T-helper 1 cell (primary cell): ENCODE measurements at places on chromosomes 1 and 21.

DNA sequence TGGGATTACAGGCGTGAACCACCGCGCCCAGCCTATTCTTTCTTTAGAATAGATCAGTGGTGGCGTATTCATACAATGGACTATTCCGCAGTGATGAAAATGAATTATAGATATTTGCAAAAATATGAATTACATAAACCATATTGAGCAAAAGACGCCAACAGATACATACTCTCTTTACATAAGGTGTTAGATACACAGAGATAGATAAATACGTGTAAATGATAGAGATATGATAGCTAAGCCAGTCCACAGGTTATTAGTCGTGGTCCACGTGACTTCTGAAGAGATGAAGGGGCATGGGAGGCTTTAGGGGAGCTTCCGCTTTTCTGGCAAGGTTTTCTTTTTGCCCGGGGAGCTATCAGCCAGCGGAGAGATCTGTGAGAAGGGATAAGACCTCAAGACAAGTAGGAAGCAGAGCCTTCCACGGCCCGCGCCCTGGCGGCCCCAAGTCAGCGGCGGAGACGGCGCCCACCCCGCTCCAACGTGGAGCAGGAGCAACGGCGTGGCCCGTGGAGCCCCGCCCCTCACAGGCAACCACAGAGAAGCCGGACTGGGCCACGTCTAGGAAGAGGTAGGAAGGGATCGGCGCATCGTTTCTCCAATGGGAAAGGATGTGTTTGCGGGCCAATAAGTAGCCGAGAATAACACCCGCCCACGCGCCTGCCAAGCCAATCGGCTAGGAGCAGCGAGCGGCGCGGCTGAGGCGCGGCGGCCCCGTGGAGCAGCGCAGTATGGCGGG is at the start of gene MSTO1:
MSTO1 (plus strand) TSS at position 704 of the 742 bp plus-strand sequence; CDS start at position 735, 31 bp downstream.
- peak; percentile 96 for DNase-seq

DNA sequence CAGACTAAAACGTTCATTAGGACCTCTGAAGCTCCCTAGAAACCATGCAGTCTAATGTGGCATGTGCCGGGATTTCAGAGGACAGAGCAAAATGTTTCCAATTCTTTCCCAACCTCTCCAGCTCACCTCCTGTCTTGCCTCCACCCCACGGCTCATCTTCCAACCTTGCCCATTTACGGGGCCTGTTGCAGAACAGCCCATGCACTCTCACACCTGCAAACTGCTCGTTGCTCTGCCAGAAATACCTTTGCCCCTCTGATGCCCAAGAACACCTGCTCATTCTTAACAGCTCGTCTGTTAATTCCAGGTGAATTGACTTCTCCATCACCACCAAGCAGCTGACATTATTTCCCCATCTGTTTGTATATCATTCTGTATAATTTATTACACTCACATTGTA is 53.9 kb upstream of the LBR start:
- DNase-seq, result no peak

GRCh38 chr1:53693773-53694717 is 44.9 kb downstream of the GLIS1 start:
- DNase-seq, result no peak

DNA sequence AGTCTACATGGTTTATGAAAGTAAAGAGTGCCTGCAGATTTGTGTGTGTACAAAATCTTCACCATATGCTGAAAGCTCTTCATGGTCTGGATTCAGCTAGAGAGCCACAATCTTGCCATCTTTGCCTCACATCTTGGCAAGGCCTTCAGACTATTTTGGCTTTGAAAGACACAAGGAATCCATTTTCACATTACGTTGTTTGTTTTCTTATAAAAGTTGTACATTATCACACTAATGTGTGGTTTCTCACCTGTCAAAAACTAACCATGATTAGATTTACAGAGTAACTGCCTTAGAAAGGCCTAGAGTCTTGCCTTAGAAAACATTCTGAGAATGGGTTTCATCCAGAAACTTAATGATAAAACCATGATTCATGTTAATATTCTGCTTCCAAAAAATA is 494.6 kb downstream of the NEGR1 start:
- no peak for DNase-seq

DNA sequence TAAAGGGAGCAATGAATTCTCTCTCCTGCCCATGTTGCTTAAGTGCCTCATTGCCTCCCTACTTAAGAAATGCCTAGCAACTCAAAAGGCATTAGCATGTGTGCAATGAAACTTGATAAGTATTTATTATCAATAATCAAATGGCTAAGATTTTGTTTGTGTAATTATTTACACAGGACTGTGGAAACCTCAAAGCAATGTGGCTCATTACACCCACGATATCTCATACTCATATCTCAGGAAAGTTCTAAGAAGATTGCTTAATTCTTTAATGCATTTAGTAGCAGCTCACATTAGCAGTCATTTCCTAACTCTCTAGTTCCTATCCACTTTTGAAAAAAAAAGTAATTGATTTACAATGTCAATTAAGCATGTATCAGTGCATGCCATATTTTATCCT is 253.3 kb downstream of the DUSP10 start:
- no peak for DNase-seq
